ENCODE measurements at places on chromosomes 12 and 14.
A peak's percentile ranks its signal among the peaks of the same experiment; 100 is the strongest.

DNA sequence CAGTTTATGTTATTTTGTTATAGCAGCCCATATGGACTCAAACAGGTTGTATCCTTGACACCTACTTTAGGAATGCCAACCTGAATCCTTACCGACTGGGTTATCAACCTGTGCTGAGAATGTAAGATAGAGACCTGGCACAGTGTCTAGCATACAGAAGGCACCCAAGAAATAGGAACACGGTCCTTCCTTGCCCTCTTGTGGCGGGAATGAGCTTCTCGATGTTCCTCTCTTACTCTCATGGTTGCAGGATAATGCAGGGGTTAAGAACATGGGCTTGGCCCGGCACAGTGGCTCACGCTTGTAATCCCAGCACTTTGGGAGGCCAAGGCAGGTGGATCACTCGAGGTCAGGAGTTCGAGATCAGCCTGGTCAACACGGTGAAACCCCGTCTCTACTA lies 6.5 kb downstream of the C12orf43 start:
- DNase-seq: peak; percentile 28

DNA sequence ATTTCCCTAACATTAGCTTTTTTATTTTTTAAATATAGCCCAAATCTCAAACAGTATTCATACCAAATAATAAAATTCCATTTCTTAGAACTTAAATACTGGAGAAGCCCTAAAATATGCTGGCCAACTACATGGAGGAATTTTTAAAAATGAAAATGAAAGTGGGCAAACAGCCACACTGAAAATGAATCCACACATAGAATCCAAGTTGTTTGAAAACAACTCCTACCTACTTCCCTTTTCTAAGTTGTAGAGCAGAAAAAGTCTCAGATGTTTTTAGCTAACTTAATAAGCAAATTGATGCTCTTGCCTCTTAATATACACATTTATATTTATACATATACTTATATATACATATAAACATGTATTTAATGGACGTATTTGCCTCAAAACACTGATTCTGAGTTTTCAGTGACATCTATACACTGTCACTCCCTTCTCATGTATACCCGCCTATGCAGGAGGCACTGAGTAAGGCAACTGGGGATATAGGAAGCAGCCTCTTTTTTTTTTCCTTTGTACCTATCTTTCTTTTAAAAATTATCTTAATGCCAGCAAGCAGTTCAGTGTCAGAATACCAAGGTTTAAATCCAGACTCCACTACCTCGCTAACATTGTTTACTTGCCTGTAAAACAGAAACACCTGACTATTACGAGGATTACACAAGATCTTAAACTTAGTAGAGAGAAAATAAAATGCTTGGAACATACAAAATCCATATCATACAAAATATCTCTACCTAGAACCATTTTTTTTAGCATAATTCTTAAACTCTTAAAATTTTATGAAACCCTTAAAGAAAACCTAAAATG lies 13.3 kb downstream of the DICER1 start:
- DNase-seq: no peak

GRCh38 chr12:108638997-108639822 lies 5.5 kb upstream of the SELPLG start:
- no peak for DNase-seq

GRCh38 chr14:24272467-24272866 lies 1.1 kb upstream of the RABGGTA start:
- no peak for DNase-seq

- DNase-seq: no peak
Observed at GRCh38 chr12:52575948-52576347, 2.3 kb upstream of the KRT74 start.

DNA sequence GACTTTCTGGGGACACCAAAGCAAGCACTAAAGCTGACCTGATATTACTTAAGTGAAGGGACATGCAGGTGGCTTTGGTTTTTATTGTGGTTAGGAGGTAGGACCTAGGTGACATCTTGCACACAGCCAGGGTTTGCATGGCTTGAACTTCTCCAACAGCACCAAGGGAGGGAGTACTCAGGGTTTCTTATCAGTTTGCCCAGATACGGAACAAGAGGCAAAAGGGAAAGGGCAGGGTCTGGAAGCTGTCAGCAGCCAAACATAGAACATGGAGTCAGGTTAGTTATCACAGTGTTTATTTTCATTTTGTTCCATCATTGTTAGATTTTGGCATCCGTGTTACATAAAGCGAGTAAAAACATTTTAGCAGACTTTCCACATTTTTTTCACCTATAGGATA lies 186.3 kb upstream of the CLEC14A start:
- DNase-seq: no peak

All from fibroblast of the conjunctiva (primary cell).